ENCODE measurements at places on chromosomes 6 and 20.

GRCh38 chr6:9515633-9516606 is 899.0 kb downstream of the TFAP2A start:
- DNase-seq: no peak

DNA sequence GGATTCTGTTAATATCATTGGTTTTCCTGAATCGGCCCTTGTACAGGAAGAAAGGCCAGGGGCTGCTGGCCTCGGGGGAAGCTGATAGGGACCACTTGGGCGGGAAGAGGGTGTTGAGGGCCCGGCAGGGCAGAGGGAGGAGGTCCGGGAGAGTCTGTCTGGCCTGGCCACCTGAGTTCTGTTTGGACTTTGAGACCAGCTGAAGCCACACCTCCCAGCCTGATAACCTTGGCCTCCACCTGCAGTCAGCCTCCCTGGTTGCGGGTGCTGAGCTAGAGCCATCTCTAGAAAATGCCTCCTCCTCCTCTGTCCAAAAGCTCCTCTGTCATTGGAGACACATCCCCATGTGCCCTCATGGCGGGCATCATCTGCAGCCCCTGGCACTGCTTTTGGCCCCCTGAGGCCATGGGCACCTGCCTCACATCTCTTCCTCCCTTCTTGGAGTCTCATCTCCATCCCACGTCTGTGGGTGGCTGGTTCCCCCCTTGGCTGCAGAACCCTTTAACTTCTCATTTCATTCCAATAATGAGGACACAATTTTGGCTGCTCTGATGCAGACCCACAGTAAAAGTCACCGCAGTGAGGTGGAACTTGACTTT is 16.6 kb downstream of the APCDD1L start:
- no peak for DNase-seq

DNA sequence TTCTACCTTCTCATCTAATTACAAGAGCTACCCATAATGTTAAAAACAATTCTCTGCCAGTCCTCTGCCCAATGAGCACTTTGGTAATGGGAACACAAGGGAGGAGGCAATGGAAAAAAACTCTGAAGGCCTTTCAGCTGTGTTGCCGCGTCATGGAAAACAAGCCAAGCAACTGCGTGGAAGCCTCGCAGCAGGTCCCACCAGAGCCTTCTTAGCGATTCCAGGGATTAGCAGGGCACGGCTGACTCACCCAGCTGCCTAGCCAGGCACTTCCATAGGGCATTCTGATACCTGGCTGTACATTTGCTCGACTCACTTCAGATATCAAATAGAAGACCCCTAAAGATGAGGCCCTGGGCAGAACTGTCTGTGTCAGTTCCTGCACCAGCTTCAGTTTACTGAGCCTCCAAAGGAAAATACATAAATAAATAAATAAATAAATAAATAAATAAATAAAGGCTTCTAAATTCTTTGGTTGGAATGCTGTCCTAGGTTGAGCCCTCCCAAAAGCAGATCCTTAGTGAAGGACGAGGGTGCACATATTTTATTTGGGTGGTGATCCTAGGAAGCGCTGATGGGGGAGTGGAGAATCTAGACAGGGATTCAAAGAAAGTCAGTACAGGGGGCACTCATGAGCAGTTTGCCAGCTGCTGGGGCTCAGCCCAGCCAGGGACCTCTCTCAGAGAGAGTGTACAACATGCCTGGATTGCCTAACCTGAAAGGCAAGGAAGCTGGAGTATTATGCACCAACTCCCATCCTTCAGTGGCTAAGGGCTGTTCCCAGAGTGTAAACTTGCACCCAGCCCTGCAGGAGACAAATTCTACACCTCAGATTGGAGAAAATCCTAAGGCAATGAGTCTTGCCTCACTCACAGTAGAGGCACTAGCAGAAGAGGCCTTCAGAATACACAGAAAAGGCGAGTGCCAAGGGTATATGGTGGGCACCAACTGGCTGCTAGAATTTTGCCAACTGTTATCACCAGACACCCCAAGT is 18.2 kb downstream of the SNAP25 start:
- DNase-seq: no peak

DNA sequence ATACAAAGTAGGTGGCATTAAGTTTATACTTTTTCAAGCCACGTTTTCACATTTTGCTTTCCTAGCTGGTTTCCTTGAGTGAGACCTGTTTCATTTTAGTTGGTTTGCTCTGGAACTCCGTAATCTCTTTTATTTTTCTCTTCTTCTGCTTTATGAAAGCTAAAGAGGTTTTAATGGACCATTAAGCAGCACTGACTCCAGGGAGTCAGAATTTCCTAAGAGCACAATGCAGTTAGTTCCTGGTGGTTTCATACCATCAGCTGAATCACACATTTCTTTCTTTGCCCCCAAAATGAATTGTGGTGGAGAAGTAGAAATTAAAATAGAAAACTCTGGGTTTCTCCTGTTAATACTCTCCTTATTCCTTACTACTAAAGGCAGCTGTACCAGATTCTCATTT is 3.4 kb downstream of the OPN5 start:
- DNase-seq: no peak

- no peak for DNase-seq
These were observed 29.9 kb downstream of the HS3ST5 start for GRCh38 chr6:114312931-114313330.

DNA sequence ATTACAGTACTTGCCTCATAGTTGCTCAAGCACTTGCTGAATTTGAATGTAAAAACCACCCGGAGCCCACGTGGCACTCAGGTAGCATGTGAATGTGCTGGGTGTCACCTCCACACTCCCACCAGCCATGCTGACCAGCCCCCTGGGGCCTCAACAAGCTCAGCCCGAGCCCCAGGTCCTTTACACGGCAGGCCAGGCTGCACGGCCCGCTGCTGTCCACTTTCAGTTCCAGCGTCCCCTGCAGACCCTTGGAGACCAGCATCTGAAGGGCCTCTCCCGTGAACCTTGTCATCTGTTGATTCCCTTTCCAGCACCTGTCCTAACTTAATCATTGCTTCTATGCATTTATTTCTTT is 33.3 kb upstream of the ZBP1 start:
- DNase-seq: no peak
